Right forelimb (tissue), 1 donor: ENCODE measurements at places on chromosomes 4 and X.

DNA sequence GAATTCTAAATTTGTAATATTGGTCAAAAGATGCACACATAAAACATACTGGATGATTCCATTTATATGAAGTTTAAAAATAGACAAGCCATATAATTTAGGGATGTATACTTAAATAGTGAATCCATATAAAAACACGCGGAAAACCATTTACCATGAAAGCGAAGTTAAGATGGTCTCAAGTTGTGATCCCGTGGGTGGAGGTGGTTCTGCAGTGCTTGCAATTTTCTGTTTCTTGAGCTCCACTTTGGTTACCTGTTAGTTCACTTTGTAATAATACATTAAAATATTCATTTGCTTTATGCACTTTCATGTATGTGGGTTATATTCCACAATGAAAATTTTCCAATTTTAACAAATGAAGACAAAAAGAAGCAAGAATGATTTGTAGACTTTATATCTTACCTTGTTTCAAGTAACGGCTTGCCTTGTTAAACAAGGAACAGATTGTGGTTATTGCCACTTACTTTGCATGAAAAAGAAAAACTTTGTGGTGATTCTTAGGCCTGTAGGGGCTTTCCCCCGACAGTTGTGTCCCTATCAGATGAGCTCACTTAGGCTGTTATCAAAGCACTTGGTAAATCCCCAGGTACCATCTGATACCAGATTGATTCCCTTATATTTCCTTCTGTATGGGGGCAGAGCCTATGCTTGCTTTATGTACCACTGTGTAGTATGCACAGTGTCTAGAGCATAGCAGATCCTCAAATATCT is 12.2 kb downstream of the UCP1 start:
- DNase-seq: no peak

DNA sequence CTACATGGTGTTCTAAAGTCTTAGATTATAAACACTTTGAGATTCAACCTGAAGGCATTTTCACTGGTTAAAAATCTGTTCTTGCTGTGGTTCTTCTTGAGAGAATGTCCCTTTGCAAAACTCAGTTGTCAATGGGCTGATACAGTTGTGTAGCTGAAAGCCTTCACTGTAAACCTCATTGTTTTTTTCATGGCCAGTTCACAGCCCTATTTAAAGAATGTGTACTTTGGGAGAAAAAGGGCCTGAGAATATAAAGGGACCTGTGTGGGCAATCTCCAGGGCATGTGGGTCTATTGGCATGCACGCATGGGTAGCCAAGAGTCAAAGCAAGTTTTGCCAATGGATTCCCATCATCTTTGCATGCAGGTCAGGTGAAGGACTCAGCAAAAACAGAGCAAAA is 7.8 kb upstream of the MAP7D3 start:
- DNase-seq: no peak

GRCh38 chrX:2628751-2629315 is 62.3 kb upstream of the CD99 start:
- no peak for DNase-seq

- DNase-seq: no peak
Observed at GRCh38 chr4:67006791-67007190, 538.5 kb downstream of the CENPC start.

- DNase-seq: no peak
Observed at GRCh38 chrX:27660878-27661277, 70.7 kb downstream of the DCAF8L2 start.

DNA sequence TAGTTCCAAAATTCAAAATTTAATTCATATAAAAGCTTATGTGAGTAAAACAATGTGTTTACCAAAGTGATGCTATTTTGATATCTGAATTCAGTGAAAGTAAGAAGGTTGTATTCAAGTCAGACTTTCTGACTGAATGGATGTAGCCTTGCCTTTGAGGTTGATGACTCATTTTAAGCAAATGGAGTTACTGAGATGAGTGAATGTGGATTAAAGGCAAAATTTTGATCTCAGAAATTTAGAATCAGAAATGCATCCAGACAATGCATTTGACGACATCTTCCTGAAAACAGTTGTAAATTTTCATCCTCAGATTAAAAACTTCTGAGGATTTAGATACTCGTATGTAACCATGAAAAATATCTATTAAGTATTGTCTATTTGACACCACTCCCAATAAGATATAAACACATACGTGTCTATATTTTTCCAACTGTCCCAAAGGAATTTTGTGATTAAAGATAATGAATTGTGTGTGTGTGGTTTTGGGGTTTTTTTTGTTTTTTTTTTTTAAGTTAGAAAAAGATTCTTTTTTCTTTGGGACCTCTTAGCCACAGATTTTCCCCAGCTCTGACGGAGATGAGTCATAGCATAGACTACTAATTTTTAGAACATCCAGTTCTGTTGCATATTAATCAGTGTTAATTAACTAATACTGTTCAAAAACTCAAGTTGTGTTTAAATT is 34.4 kb downstream of the NFKB1 start:
- no peak for DNase-seq

- DNase-seq: no peak
Observed at GRCh38 chr4:127103681-127104115, 529.1 kb upstream of the INTU start.

- no peak for DNase-seq
Observed at GRCh38 chr4:123731035-123731434, 334.4 kb downstream of the SPRY1 start.

DNA sequence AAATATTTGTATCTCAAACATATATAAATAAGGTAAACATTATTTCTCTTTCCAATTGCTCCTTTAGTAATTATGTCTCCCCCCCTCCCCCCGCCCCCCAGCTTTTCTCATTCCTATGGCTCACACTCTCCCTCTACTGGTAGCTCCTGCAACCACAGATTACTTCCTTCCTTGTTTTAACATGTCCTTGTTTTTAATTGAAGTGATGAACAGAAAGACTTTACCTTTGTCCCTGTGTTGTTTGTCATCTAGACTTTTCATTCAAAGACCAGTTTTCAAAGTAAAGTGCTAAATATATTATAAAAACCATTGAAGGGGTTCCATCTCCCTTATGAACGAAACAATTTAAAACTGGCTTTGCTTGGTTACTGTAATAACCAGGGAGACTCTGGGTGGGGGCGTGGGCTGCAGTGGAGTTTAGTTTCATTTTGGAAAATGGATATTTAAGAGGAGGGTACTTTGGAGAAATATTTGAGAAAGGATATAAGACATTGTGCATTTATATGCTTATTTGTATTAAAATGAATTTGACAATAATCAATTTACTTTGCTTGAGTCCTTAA is 352.9 kb downstream of the RAPGEF2 start:
- no peak for DNase-seq

DNA sequence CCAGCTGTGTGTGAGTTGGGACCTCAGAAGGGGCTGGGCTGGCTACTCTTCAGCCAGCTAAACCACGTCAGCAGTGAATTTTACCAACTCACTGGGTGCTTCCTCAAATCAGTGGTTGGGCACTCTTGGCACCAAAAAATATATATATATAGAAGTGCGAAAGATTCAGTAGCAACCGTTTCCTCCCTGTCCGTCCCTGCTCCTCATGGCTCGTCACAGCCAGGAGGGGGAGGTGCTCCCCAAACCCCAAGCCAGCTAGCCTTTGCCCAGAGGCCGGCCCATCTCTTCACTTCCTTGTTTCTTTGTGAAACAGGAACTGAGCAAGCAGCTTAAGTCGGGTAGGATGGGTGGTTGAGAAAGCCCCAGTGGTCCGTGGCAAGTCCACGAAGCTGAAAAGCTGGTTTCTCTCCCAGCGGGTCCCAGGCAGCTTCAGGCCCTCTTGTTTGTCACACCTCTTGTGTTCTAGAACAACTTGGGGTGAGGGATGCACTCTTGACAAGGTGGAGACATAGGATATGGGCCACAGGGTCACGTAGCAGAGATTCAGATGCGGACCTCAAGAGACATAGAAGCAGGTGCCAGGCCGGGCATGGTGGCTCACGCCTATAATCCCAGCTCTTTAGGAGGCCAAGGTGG is 6.8 kb upstream of the SASH3 start:
- DNase-seq: no peak

DNA sequence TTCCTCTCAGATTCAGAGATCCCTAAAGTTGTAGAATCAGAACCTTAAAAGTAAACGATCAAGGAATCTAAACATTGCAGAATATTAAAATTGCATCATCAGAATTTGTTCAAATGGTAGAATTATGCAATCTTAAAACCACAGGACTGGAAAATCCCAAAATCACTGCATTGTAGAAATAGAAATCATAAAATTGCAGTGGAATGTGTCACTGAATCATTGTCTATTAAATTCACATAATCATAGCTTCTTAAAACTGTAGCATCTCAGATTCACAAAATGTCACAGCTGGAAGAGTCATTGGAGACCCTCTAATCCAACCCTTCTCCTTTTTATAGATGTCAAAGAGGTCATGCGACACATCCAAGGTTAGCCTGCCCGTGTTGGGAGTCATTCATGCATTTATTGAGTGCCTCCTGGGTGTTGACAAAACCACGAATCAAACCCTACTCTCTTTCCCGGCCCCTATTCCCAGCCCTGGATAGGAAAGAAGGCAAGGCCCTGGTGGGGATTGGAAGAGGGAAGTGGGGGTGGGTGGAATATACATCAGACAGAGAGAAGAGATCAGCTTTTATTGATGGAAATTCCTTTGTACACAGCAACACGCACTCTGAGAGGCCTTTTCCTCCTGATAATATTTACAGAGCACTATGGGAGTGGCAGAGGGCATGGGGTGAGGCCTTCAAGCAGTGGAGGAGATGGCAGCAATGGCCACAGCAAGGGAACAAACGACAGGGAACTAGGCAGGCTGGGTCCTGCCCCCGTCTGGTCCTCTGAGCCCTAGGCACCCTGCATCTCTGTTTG is 15.4 kb downstream of the IQSEC2 start:
- DNase-seq: no peak

- no peak for DNase-seq
Observed at GRCh38 chr4:52377563-52377962, 281.5 kb downstream of the USP46 start.

- no peak for DNase-seq
Observed at GRCh38 chr4:88705223-88705622, 7.6 kb upstream of the NAP1L5 start.

DNA sequence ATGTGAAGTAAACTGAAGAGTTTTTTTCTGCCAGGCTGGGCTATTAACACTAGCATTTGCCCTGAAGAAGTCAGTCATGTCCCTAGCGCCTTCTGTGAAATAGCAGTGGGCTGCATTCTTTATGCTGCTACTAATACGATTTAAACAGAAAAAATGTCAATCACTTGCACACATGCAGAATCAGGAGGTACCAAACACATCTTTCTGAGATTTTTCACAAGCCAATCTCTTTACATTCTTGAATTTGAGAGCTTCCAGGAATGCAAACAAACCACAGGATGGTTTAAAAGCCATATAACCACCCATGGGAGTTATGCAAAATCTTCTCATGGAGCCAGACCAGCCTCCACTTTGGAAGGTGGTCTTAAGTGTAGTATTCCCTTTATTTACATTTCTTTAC is 220.1 kb downstream of the IQCM start:
- DNase-seq: no peak

- no peak for DNase-seq
Observed at GRCh38 chr4:169582706-169583105, 29.7 kb downstream of the NEK1 start.

GRCh38 chr4:146183209-146183608 is 7.7 kb downstream of the LSM6 start:
- no peak for DNase-seq

GRCh38 chrX:140507982-140508305 is 3.1 kb upstream of the SOX3 start:
- DNase-seq: no peak

DNA sequence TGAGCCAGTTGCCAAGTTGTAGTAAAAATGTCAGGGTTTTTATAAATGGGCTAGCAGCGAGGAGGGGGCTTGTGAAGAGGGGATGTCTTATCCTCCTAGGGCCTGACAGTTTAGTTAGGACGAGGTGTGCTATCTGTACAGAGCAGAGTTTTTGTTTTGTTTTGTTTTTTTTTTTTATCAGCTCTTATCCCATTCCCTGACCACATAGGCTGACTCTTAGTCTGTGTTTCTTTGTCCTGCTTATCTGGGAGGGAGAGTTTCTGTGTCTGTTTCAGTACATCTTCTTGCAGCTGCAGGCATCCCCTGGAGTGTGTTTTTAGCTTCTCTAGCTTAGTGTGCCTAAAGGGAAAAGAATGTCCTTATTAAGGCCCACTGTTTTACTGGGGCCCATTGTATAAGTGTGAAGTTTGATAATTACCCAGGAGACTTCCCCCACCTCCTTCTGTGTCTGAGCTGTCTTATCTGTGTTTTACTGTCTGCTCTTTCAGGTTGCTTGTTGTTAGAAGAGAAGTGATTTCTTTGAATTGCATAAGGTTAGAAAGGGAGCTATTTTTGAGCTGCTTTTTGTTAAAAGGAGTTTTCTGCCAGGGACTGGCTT is 32.0 kb downstream of the PAGE2 start:
- DNase-seq: no peak

- DNase-seq: no peak
Observed at GRCh38 chr4:89725268-89725667, 111.7 kb downstream of the SNCA start.

DNA sequence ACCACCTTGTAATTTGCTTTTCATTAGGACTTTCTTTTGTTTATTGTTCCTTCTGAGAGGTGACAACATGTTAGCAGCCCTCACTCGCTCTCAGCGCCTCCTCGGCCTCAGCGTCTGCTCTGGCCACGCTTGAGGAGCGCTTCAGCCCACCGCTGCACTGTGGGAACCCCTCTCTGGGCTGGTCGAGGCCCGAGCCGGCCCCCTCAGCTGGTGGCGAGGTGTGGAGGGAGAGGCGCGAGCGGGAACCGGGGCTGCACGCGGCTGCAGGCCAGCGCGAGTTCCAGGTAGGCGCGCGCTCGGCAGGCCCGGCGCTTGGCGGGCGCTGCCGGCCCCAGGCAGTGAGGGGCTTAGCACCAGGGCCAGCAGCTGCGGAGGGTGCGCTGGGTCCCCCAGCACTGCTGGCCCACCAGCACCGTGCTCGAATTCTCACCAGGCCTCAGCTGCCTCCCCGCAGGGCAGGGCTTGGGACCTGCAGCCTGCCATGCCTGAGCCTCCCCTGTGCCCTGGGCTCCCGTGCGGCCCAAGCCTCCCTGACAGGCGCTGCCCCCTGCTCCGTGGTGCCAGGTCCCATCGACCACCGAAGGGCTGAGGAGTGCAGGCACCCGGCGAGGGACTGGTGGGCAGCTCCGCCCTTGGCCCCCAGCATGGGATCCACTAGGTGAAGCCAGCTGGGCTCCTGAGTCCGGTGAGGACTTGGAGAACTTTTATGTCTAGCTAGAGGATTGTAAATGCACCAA is 9.2 kb upstream of the AP1AR start:
- no peak for DNase-seq

- no peak for DNase-seq
Observed at GRCh38 chrX:40749681-40750494, 14.5 kb upstream of the MED14 start.

DNA sequence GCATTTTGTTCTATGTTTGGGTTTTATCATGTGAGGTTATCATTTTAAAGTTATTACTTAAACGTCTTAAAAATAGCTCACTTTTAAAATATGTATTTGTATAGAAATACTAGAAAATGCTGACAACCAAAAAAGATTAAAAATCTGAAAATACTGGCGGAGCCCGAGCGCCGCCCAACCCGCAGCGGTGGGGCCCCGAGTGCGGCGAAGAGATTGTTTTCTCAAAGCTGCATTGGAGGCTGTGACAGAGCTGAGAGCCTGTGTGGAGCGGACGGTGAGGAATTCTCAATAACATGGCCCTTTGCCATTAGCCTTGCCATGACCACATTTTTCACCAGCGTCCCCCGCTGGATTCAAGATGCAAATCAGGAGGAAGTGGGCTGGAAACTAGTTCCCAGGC is 255.4 kb downstream of the NKX6-1 start:
- no peak for DNase-seq

- DNase-seq: no peak
Observed at GRCh38 chrX:145729635-145730034, 88.0 kb upstream of the SLITRK2 start.

GRCh38 chr4:137823007-137823406 is 290.7 kb upstream of the PCDH18 start:
- DNase-seq: no peak
